ENCODE measurements at places on chromosomes 3 and 15. TPM values are rescaled to one million over a fixed set of nuclear protein-coding genes. Genes with fewer than 3 reads are reported as not detected.

- DNase-seq: no peak
These were observed 269.5 kb downstream of the ZBTB20 start for GRCh38 chr3:114877378-114878113.

Gene PGBD4
- 0.64 TPM for total RNA-seq

DNA sequence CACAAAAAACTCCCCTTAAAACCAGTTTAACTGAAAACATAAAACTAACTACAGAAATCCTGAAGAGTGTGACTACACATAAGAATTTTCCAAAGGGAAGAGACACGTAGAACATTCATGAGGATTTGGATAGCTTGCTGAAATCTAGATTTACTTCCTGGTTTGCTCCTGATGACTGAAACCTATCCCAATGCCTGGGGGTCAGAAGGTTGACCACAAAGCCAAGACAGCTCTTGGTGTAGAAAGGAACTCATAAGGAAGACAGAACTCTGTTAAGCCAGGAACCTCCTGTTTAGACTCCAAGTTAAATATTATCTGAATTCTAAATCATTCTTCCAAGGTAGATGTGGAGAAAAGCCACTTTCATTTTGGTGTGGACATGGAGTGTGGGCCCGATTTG lies 92.8 kb downstream of the TFG start:
- DNase-seq: no peak

Gene GXYLT2
- 5.6 TPM for total RNA-seq

- DNase-seq: no peak
These were observed 616.8 kb downstream of the TAFA4 start for GRCh38 chr3:68315546-68315945.
